ENCODE measurements at places on chromosomes 1 and 21. TPM values are rescaled to one million over a fixed set of nuclear protein-coding genes. Genes with fewer than 3 reads are reported as not detected.

Gene HHIPL2
- polyA plus RNA-seq = 0.16 TPM

Gene PEX11B
- 89.0 TPM for polyA plus RNA-seq

Gene FMO1
- 0.17 TPM for polyA plus RNA-seq

Gene FAM167B
- not detected for polyA plus RNA-seq

GRCh38 chr1:231211005-231211857, 29.8 kb upstream of the GNPAT start:
- no peak overlapping the region for H3K27ac ChIP-seq
- no peaks in the 10 kb centered on the region for H3K36me3 ChIP-seq
- no peaks in the 10 kb centered on the region for H3K27me3 ChIP-seq
- DNase-seq = peak; percentile 41
- peak overlapping the region; percentile 6 for H3K4me3 ChIP-seq
- peaks cover 5% of the 10 kb centered on the region for H3K4me1 ChIP-seq

- H3K27me3 ChIP-seq = no peaks in the 10 kb centered on the region
- peaks cover 4% of the 10 kb centered on the region for H3K4me1 ChIP-seq
- no peaks in the 10 kb centered on the region for H3K36me3 ChIP-seq
- H3K4me3 ChIP-seq = no peak overlapping the region
- DNase-seq = no peak
- H3K27ac ChIP-seq = no peak overlapping the region
These were observed 84.6 kb downstream of the LRRN2 start for GRCh38 chr1:204600968-204601367.

GRCh38 chr1:194161591-194161990, 975.2 kb upstream of the B3GALT2 start:
- DNase-seq = no peak
- H3K27me3 ChIP-seq = no peaks in the 10 kb centered on the region
- H3K4me1 ChIP-seq = no peaks in the 10 kb centered on the region
- no peaks in the 10 kb centered on the region for H3K36me3 ChIP-seq

GRCh38 chr1:84361796-84362195, 36.5 kb upstream of the DNASE2B start:
- no peak overlapping the region for H3K27ac ChIP-seq
- H3K27me3 ChIP-seq = no peaks in the 10 kb centered on the region
- H3K36me3 ChIP-seq = no peaks in the 10 kb centered on the region
- peak; percentile 56 for DNase-seq
- no peak overlapping the region for H3K4me3 ChIP-seq

GRCh38 chr1:242432491-242433095, 91.9 kb downstream of the PLD5 start:
- no peaks in the 10 kb centered on the region for H3K27me3 ChIP-seq
- no peak for DNase-seq
- no peak overlapping the region for H3K27ac ChIP-seq
- H3K36me3 ChIP-seq = no peaks in the 10 kb centered on the region
- H3K4me1 ChIP-seq = no peaks in the 10 kb centered on the region

DNA sequence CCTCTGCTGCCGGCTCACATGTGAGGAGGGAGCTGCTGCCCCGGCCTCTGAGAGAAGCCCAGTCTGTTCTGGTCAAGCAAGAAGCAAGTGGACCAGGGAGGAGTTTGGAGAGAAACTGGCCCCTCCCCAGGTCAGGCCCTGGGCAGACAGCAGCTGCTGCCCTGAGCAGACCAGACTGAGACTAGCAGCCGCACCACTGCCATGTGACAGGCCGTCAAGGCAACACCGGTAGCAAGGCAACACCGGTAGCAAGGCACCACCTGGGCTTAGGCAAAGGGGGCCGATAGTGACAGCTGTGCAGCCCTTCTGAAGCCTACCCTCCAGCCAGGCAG, 50.3 kb downstream of the ARHGEF16 start:
- DNase-seq = no peak
- peaks cover 6% of the 10 kb centered on the region for H3K4me1 ChIP-seq
- H3K4me3 ChIP-seq = no peak overlapping the region
- H3K36me3 ChIP-seq = no peaks in the 10 kb centered on the region
- peaks cover 11% of the 10 kb centered on the region for H3K27me3 ChIP-seq

DNA sequence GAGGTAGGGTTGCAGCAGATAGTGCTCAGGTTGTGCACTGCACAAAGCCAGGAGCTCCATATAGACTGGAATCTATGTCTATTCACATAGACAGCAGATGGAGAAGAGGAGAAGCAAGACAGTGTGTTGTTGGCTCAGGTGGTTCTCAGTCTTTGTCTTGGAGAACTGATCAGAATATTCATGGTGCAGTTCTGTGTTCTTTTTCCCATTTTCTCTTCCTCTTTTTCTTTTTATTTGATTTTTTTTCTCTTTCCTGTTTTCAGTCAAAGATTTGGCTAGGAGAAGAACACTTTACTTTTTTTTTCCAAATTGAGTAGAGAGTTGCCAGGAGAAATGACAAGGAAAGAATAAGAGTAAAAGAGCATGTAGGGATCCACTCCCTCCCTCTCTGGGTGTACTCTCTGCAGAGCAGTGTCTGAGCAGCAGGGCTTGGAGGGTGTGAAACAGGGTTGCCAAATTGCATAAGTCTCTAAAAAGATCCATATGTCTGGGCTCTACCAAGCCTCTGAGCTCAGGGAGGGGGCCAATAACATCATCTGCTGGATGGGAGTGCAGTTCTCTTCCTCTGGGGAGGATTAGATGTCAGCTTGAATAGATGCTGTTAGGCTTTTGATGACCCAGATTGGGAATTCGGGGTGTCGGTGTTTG, 8.7 kb upstream of the CD34 start:
- no peak overlapping the region for H3K27ac ChIP-seq
- peaks cover 15% of the 10 kb centered on the region for H3K27me3 ChIP-seq
- H3K4me1 ChIP-seq = no peaks in the 10 kb centered on the region
- no peak for DNase-seq

Data from keratinocyte (primary cell).